ENCODE measurements at places on chromosomes 11 and 22.

DNA sequence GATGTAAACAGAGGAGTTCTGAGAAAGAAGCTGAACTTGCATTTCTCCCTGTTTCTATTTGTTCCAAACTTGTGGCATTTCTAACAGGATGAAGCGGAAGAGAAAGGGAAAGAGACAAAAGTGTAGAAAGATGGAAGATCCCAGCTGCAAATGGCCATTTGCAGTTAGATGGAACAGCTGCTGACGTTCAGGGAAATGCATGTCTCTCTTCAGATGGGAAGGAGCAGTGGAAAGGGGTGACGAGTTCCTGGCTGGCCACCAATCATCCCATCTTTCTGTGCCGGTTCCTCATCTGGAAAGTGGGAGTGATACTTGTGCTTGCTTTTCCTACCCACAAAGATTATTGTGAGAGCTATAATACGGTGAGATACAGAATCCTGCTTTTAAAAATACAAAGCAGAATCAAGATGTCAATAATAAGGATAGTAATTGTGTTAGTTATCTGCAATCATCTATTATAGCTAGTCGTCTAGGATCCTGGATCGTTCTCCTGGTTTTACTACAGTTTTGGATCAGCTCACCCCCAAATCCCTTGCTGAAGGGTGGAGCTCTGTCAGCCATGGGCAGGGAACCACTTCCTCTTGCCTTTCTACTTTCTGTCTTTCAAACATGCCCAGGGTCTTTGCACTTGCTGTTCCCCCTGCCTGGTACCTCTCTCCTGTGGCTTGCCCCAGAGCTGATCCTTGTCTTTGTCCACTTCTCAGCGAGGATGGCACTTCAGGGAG is 1.2 kb upstream of the TIMP3 start:
- no peak for DNase-seq

GRCh38 chr11:2426826-2427521 is 17.3 kb downstream of the TRPM5 start:
- DNase-seq: no peak

DNA sequence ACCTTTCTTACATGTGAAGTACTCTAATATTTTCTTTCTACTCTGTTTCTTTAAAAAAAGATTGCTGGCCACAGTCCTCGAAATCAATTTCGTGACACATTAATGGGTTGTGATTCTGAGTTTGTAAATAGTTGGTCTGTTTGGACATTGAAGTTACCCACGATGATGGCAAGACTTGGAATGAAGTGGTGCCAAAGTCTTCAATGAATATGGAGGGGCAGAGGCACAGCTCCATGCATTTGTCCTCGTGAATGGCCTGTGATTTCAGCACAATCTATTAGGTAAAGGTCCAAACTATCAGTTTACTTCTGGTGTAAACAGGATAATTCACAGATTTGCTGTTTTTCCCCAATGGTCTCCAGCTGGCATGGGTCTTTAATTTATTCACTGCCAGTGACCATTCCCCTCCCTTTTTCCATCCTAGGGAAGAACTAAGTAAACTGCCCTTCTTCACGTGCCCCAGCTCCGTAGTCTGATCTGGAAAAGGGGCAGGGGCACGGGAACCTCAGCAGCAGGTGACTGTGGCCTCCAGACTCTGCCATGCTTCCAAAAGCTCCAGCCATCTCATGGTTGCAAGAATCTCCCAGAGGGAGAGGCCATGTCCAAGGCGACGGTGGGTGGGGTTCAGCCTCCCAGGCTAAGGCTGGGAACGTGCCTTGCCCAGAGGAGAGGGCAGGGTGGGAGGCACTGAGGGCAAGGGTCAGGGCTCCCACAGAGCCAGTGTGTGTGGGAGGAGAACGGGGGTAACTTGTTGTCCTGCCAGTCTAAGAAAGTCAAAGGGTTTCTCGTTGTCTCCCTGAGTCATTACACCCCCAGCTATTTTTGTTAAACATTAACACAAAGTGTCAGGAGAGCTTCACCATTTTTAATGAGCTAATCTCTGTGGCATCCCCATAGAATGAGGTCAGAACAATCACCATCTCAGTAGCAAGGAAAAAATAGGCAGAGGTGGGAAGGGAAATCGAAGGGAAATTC is 16.9 kb upstream of the PEX26 start:
- no peak for DNase-seq

DNA sequence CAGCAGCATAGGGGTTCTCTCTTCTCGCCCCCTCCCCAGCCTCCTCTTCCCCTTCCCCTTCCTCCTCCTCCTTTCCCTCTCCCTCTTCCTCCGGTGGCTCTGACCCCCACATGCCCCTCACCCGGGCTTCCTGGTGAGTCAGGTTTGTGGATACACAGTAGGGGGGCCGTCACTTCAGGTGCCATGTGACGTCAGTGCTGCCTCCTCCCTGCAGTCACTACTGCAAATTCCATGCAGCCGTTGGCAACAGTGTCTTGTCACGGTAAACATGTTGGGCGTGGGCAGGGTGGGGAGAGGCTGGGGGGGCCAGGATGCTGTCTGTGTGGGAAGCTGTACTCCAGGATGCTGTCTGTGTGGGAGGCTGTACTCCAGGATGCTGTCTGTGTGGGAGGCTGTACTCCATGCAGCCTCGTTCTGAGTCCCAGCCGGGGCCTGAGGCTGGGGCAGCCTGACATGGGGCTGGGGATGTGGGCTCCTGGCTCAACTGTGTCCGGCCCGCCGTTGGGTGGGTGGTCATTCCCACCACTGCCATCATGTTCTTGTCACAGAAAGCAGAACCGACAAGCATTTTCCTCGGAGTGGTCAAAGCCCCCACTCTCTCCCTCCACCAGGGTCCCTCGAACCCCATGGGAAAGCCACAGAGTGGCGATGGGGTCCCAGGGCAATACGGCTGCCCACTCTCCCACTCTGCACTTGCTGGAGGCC is 2.4 kb upstream of the MUC2 start:
- DNase-seq: no peak

DNA sequence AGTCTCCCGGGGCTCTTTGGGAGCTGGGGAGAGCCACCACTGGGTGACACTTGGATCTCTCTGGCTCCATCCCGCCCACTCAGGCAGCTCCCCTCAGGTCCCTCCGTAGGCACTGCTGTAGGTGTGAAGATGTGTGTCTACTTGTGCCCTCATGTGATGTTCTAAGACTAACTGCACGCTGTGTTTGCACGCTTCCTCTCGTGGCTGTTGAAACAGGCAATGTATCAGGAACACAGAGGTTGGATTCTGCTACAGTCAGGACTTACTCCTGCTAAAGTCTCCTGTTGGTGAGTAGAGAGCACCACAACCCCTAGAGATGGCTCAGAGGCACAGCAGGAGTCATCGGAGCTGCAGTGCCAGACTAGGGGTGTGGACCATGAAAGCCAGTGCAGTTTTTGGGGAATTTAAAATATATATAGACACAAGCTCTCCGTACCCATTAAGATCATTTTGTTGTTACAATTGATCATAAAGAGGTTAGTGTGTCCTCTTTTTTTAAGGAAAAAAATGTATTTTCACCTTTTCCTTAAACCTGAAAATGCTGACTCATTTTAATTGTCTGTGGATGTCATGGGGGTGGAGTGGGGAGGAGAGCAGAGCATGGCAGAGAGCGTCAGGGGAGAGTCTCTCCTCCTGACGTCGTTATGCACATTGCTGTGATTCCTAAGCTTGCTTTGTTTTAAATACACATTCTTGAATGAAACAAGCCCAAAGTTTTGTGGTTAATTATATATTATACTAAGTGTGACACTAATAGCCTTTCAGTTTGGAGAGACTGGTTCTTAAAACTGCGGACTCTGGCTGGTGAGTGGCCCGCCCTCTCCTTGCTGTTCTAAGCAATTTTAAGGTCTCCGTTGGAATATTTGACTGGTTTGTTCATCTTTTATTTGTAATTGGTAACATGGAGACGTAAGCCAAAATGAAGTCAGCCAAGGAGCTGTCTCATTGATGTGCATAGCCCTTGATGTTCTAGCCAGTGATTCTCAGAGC is 16.2 kb upstream of the CTTN start:
- no peak for DNase-seq

DNA sequence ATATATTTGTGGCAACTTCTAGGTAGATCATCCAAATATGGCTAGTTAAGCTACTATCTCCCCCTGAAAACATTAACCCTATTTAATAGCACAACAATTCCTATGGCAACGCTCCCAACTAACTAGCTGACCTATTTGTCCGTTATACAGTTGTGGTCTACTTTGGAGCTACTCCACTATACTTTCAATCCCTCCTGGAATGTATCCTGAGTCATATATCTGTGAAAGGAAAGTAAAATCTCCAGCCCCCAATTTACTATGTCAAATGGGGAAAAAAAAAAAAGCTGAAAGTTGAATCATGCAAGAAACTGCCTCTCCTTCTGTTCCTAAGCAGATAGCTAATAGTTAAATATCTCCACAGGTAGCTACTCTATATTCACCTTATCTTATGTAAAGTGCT is 128.5 kb downstream of the CD44 start:
- no peak for DNase-seq

- no peak for DNase-seq
Observed at GRCh38 chr11:126456783-126457542, 101.5 kb downstream of the ST3GAL4 start.

GRCh38 chr11:61702701-61703312 is 22.6 kb downstream of the DAGLA start:
- no peak for DNase-seq

DNA sequence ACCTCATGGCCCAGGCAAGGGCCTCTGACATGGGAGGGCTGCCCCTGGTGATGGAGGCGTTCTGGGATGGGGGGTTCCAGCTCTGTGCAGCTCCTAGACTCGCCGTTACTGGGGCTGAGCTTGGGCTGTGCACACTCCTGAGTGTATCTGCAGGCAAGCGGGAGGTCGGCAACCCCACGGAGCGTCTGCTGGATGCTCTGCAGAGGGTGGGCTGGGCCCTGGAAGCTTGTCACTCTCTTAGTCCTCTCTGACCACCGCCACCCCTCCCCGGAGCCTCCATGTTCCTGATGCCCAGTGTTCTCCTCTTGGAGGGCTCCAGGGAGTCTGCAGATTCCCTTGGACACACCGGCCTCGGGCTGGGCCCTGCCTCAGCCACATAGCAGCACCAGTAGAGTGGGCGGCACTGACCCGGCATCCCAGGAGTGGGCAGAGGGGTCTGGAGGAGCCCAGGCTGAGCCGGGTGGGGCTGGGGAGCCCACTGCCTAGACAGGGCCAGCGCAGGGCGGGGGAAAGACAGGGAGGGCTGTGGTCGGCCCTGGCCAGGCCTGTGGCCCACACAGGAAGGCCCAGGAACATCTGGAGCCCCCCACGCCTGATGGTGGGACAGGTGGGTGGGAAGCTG is 20.6 kb upstream of the MUC5B start:
- DNase-seq: peak; percentile 9

GRCh38 chr11:119626871-119627270 is 102.1 kb downstream of the NECTIN1 start:
- no peak for DNase-seq

- no peak for DNase-seq
Observed at GRCh38 chr11:110526323-110526722, 96.6 kb downstream of the FDX1 start.

DNA sequence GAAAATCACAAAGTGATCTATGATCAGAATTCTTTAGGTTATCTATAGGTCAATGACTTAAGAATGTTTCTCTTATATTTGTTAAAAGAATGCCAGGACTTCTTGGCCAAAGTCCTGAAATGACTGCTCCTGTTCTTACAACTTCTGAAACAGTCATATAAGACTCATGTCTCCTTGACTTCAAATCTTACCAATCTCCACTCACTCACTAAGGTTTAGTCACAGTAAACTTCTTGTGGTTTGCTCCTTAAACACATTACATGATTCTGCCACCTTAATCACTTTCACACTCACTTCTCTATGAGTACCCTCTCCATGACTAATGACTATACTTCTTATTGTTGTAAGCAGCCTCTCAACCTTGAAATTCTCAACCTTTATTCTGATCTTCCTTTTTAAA is 648.7 kb upstream of the CCDC179 start:
- no peak for DNase-seq

- DNase-seq: no peak
Observed at GRCh38 chr11:95706974-95707387, 82.6 kb downstream of the FAM76B start.

- DNase-seq: no peak
Observed at GRCh38 chr22:36280379-36280778, 27.4 kb downstream of the APOL1 start.

DNA sequence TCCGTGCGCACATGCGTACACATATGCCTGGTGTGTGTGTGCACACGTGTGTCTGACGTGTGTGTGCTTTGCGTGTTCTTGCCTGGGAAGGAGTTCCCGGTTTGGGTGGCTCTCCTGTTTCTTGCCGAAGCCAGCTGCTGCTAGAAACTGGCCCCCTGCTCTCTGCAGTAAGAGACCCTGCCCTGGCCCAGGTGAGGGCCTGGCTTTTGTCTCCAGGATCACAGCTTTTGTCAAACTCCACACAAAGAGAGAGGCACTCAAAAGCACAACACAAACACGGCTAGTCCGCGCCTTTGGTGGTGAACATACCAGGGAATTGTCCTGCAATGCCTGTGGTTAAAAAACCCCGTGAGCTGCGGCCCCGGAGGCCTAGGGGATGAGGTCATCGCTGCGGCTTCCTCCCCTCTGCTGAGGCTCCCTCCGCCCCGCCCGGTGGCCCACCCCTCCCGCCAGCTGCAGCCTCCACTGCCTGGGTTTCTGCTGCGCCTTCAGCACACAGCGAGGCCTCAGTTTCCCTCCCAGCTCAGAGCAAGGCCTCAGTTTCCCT is 88.9 kb downstream of the KCNQ1 start:
- DNase-seq: peak; percentile 5

GRCh38 chr11:45087900-45088160 is 58.6 kb upstream of the PRDM11 start:
- DNase-seq: no peak

- no peak for DNase-seq
Observed at GRCh38 chr11:23398052-23398451, 537.8 kb upstream of the CCDC179 start.

DNA sequence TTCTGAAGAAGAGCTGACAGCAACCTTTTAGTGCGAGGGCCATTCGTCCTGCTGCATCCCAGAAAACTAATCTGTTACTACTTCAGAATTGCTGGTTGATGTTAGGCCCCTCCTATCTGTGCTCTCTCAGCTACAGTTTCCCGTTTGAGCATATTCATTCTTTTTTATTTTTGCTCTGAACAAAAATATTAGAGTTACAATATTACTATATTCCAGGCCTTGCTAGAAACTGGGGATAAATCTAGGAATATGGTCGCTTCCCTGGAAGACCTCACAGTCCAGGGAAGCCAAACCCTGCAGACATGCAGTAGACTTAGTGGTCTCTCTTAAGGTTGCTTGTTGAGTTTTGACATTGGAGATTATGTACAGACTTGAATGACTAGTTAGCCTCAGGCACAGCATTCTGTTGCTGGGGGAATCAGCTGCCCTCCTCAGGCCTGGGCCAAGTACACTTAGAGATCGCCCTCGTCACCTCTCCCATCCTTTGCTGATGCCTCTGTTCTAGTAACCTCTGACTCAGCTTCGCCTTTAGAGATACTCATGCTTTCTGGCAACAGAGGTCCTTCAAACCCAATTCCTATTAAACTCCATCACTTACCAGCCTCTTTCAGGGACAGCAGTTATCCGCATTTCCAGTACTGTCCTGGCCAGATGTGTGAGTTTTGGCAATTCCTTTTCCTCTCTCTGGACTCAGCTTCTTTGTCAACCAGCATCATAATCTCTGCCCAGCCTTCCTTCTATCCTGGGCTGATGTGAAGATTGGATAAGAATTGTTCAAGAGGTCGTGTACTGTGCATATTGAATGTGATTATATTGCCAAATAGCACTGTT is 698 bp upstream of the ANAPC15 start:
- DNase-seq: no peak

Measured in BE2C (cell line).